ENCODE measurements at places on chromosomes 4 and X. TPM values are rescaled to one million over a fixed set of nuclear protein-coding genes. Genes with fewer than 3 reads are reported as not detected.

DNA sequence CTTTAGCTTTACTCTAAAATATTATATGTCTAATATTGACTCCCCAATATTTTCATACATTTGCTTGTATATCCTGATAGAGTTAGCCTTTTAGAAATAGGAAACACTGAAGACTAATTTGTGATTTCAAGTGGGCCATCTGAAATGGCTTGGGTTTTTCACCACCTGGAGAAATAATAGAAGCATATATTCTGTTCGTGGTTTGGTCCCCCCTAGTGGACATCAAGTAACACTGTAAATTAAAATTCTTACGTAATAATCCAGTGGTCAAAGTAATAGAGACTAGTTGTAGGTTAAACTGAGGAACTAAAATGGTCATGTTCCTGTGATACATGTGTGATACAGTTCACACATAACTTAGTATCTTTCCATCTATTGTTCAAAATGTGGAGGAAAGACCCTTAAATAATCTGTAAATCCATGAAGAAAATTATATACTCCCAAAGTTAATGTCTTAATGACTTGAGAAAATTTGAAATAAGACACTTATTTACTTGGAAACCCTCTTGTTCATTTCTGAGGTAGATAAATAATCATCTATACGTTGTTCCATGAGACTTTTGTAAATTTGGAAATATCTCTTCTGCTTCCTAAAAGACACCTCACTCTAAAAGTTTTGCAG lies 79.8 kb upstream of the SMARCAD1 start:
- DNase-seq = no peak

GRCh38 chr4:85151371-85151770 lies 184.9 kb upstream of the WDFY3 start:
- DNase-seq = no peak

DNA sequence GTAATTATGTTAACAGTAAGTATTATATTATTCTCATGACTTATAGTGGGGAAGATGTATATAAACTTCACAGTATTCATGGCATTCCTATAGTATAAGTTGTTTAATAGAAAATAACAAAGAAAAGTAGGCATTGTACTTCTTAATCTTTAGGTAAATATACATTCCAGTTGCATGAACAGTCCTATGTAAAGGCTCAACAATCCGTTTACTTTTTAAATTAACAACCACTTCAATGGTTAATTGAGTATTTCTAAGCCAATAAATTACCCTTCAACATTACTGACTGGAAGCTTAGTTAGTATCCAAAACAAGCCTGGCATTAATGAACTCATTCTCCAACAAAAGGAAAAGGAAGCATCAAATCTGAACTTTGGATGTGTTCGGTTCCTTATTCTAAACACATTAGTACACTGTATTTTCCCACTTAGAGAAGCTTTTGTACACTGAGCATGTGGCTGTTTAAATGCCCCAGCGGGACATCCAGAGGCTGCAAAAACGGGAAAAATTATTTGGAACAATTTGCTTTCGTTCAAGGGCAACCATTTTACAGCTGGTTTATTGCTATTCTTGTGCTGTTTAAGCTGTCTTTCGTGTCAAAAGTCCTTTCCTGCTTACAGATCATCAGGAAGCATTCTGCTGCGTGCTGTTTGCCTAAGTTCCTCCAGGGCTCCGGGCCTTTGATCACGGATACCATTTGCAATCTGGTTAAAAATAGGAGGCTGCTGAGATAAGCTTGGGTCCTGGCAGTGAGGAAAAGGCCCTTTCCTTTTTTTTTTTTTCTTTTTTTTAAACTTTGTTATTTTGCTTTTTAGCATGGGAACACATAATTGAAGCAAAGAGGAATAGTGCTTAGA lies 460.3 kb downstream of the SPRY1 start:
- peak; percentile 85 for DNase-seq

DNA sequence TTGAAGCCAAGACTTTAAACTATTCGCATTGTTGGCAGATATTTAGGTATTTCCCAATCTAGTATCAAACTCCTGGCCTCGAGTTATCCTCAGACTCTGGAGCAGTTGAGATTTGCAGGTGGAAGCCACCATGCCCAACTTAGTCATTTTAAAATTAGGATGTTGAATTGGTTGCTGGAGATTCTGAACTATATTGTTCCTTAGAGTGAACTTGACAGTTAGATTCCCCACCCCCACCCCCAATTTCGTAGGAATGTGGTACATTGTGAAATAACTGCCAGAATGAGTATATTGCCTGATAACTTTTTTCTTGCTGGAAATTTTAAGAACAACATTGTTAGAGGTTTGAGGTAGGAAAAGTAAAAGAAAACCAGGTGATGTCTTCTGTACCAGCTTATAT lies 2.3 kb downstream of the NOCT start:
- no peak for DNase-seq

GRCh38 chrX:84155938-84156337 lies 32.1 kb downstream of the RPS6KA6 start:
- DNase-seq = no peak

GRCh38 chrX:42460706-42461105 lies 317.3 kb downstream of the PPP1R2C start:
- no peak for DNase-seq

- DNase-seq = no peak
These were observed 62.9 kb downstream of the LRP2BP start for GRCh38 chr4:185332575-185333464.

DNA sequence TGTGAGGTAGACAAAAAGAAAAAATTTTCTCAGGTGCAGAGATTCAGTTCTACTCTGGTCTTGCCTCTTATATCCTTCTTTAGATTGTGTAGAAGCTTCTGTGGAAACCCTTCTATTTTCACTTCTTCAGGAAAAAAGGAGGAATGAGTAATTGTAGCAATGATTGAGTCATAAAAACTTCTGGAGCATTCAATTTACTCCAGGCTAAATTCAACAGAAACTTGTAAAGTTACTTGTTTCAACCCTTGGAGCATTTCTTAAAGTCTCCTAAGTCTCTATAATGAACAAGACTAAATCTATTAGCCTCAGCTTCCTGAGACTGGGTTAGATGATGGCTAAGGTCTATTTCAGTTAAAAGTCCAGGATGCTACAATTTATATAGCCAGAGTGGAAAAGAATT lies 29.9 kb downstream of the BOD1L1 start:
- DNase-seq = no peak

DNA sequence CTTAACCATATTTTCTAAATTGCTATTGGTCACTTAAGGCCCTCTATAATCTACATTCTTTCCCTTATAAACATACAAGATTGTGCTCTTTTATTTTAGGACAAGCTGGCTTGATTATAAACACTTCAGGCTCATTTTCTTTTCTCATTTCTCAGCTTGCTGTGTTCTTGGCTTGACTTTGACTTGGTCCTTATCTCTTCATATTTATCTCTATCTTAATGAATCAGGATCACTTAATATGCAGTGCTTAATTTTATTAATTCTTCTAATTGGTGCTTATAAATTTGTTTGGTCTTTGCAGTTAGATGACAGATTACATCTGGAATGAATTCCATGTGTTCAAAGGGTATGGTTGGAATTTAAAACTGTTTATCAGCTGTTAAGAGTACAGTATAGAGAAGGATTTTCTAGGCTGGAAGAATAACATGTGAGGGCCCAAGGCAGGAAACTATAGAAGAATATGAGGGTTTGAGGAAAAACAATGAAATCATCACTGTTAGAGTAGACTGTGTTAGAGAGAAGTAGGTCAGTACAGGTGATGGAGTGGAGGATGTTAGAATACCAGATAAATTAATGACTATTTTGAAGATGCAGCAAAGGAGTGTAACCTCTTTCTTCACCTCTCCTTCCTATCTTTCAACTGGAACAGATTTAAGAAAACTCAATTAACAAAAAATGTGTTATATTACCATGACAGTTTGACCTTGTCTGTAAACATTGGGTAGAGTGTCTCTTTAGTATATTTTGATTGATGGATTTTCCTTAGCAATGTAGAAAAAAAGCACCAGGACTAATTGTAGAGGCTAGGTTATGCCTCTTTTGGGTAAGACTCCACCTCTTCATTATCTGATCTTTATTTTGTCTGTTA lies 169.6 kb downstream of the RAPGEF2 start:
- no peak for DNase-seq

GRCh38 chr4:139018501-139018900 lies 2.9 kb downstream of the NOCT start:
- DNase-seq = no peak

DNA sequence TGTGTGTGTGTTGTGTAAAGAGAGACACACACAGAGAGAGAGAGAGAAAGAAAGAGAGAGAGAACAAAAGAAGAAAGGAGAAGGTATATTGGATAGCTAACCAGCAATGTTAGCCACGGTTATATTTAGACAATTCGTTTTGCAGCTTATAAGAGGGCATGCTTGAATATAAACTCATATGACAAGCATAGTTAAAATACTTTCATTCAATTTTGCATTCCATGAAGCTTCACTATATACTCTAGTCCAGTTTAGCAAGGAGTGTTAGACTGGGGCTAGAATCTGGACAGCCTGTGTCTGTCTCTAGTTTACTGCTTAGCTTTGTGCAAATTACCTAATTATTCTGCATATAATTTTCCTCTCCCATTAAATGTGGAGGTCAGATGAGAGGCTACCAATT lies 525.9 kb upstream of the ZFP42 start:
- DNase-seq = no peak

- no peak for DNase-seq
These were observed 90.7 kb downstream of the FAM53A start for GRCh38 chr4:1593458-1593857.

DNA sequence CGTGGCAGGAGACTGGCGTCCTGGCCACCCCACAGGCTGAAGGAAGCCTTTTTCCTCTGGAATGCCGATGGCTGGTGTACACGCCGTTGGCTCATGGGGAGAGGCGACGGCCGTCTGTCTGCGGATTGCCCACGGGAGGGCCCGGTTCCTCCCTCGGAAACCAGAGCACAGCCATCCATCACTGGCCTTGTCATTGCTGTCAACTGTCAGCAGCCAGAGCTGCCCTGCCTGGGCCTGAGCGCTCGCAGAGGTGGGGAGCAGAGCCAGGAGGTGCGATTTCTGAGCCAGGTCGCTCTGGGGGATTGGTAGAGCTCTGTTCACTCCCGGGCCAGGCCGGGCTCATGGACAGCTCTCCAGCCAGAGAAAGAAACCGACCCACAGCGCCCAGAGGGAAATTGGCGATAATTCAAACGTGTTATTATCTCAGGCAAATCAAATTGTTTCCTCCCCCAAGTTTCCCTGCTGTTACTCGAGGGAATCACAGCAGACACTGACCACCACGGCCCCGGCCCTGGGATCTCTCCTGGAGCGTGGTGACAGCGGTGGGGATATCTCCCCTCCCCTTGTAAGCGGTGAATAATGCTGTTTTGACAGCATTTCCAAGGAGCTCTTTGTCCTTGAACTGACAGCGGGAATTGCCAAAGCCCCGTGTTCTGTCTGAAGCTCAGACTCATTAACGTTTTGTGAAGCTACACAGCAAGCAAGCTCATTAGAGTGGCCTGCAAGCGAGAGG lies 220.9 kb upstream of the PSAPL1 start:
- no peak for DNase-seq

DNA sequence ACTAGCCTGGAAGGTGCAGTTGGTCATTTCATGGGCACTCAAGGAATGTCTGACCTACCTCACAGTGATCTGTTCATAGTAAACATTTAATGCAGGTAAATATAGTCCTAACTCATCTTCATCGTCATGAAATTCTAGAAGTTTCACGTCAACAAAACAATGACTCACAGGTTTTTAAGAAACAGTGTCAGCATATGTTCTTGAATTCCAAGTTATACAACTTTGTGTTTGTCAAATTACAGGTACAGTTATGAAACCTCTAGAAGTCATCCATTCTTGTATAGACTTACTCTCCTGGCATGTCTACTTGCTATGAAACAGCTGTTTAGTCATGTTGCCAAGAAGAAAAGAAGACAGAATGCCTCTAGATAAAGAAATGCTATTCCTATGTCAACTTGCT lies 46.6 kb downstream of the AFM start:
- DNase-seq = no peak

DNA sequence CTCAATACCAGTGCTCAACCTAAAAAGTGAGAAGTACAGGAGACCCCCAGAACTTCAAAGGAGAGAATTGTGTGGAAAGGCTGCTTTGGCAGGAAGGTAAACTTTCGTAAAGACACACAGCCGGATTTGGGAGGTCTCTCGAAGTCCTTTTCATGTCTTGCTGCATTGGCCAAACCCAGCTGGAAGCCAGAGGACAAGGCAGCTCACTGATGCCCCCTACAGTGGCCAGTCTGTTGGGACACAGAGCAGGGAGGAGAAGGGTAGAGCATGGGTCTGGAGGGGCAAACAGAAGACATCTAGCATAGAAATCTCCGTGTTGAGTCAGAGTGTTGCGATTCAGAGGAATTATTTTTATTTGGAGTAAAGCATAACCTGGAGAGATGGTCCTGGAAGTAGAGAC lies 198.9 kb downstream of the ANK2 start:
- DNase-seq = no peak

DNA sequence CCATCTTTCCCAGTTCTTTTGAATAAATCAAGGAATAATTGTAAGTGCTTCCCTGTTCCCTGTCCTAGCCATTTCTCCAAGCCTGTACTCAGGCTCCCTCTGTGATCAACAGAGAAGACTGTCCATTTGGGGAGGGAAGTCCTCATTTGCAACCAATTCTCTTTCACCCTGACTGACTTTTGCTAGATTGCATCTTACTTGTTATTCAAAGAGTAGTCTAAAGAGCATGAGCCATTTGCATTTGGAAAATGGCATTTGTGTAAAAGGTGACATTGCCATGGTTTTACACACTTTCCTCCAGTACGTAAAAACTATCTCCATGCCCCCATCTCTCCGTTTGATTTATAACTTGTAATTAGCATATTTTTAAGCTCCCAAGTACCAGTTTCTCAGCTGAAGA lies 110.6 kb downstream of the MBNL3 start:
- DNase-seq = no peak

DNA sequence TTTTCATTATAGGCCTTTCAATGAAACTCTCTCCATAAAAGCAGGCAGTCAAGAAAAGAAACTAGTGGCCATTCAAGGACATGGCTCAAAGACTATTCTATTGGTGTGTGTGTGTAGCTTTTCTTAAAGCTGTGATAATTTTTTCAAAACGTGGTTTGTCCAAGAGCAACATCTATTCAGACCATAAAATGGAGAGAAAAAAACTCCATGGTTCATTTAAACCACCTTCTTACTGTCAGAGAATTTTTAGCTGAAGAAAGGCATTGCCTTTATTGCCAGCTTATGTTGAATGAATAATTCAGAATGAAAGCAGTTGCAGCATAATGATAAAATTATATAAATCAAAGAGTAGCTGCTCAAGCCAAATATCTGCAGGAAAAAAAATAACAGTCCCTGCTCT lies 325.5 kb downstream of the PCDH18 start:
- no peak for DNase-seq

DNA sequence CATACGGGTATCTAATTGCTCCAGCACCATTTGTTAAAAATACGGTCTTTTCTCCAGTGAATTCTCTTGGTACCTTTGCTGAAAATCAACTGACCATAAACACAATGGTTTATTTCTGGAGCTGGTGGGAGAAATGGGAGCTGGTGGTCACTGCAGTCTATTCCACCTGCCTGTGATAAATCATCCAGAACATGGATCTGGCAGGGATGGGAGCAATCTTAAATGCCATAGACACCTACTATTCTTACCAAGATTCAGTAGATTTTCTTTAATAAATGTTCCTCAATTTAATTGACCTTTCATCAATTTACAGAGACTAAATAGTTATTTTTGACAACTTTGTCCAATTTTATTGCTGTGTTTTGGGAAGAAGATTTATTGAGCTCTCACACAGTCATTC lies 68.1 kb downstream of the SLC9A7 start:
- DNase-seq = no peak

NBDY gene
- 76.5 TPM for total RNA-seq

NALF2 gene
- 0.83 TPM for total RNA-seq

NXF2 gene
- not detected for total RNA-seq

MSX1 gene
- total RNA-seq = 7.1 TPM

CCKAR gene
- 0.61 TPM for total RNA-seq

LIAS gene
- total RNA-seq = 23.7 TPM

RRH gene
- total RNA-seq = 0.49 TPM

NXT2 gene
- total RNA-seq = 10.2 TPM
